ENCODE measurements at places on chromosomes 7 and 10.

GRCh38 chr10:104617831-104618230 is 23.3 kb upstream of the SORCS3 start:
- no peak for DNase-seq
- no peaks in the 10 kb centered on the region for H3K36me3 ChIP-seq
- H3K27me3 ChIP-seq: no peaks in the 10 kb centered on the region
- no peak overlapping the region for H3K4me3 ChIP-seq
- no peaks in the 10 kb centered on the region for H3K4me1 ChIP-seq

DNA sequence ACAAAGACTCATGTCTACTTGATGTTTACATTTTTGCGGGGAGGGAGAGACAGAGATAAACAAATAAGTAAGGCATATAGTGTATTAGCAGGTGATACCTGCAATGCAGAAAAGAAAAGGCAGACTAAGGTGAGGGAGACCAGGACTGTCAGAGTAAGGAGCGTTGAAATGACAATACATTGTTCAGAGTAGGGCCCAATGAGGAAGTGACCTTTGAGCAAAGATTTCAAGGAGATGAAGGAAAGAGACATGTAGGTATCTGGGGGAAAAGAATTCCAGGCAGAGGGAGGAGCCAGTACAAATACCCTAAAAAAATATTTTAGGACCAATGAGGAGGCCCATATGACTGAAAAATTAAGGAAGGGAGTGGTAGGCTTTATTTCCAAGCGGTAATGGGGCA is 162.7 kb upstream of the PRSS1 start:
- H3K27me3 ChIP-seq: no peaks in the 10 kb centered on the region
- H3K36me3 ChIP-seq: no peaks in the 10 kb centered on the region
- H3K4me1 ChIP-seq: no peaks in the 10 kb centered on the region
- H3K4me3 ChIP-seq: no peak overlapping the region
- no peak overlapping the region for H3K27ac ChIP-seq
- no peak for DNase-seq

GRCh38 chr10:110765513-110766319 is 106.0 kb upstream of the PDCD4 start:
- H3K4me3 ChIP-seq: no peak overlapping the region
- H3K4me1 ChIP-seq: peaks cover 9% of the 10 kb centered on the region
- no peak for DNase-seq
- H3K36me3 ChIP-seq: no peaks in the 10 kb centered on the region
- H3K27ac ChIP-seq: no peak overlapping the region
- no peaks in the 10 kb centered on the region for H3K27me3 ChIP-seq

- no peak overlapping the region for H3K4me3 ChIP-seq
- no peaks in the 10 kb centered on the region for H3K36me3 ChIP-seq
- no peak for DNase-seq
- no peaks in the 10 kb centered on the region for H3K4me1 ChIP-seq
- no peak overlapping the region for H3K27ac ChIP-seq
Measured at GRCh38 chr10:7146189-7146588, 264.6 kb downstream of the SFMBT2 start.

DNA sequence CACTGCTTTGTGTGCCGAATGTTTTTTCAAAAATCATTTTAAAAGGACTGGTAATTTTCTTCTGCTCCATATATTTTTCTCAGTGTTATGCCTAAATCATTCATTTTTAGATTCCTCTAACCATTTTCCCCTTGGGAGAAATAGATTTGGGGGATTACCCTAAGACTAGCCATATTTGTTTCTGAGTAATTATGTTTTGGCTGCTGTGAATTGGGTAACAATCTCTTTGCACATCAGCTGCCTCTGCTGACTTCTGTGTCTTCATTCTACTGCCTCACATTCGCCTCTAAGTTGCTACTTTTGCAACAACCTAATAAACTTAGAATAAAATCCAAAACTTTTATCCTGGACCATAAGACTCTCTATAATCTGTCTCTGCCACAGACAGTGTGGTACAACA is 18.5 kb upstream of the MRC1 start:
- DNase-seq: no peak
- H3K4me1 ChIP-seq: peaks cover 16% of the 10 kb centered on the region
- H3K36me3 ChIP-seq: no peaks in the 10 kb centered on the region

DNA sequence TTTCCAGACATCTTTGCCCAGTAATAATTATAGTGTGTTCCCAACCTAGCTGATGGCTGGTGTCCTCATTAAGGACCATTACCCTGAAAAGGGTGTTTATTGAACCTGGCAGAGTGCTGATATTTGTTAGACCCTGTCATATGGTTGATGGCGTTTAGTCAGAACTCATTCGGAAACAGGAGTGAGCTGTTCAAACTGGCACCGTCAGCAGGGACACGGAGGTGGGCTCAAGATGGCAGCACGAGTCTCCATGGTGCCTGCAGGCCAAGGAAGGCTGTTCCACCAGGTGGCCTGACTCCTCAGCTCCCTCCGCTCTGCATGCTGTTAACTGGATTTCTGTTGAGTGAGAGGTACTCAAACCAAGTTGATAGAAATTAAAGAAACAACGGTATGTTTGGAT is 589.1 kb upstream of the MGMT start:
- no peaks in the 10 kb centered on the region for H3K4me1 ChIP-seq
- no peaks in the 10 kb centered on the region for H3K27me3 ChIP-seq
- no peaks in the 10 kb centered on the region for H3K36me3 ChIP-seq
- H3K4me3 ChIP-seq: no peak overlapping the region

DNA sequence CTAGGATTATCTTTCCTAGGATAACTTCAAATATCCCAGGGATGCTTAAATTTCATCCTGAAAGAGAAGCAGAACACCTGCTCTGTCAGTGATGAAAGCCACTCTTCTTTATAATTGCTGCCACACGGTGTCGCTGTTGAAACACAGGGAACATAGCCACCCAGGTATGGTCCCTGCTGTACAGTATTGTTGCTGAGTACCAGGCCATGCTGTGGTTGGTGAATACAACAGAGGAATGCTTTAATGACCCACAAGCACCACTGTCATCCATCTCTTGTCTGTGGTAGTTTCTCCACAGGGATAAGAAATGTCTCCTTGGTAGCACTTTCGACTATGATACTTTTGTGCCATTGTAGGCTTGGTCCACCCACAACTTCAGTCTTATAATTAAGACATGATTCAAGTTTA is 70.6 kb upstream of the STARD3NL start:
- H3K4me1 ChIP-seq: no peaks in the 10 kb centered on the region
- H3K27me3 ChIP-seq: no peaks in the 10 kb centered on the region
- H3K36me3 ChIP-seq: no peaks in the 10 kb centered on the region
- peak; percentile 55 for DNase-seq

DNA sequence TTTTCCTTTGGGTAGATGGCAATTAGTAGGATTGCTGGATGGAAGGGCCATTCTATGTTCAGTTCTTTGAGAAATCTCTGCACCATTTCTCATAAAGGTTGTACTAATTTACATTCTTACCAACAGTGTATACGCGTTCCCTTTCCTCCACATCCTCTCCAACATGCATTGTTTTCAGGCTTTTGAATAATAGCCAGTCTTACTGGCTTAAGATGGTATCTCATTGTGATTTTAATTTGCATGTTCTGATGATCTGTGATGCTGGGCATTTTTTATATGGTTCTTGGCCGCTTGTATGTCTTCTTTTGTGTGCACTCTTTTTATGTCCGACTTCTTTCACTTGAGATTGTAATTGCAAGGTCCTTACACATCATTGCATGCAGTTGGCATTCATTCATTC is 11.7 kb downstream of the CLIP2 start:
- H3K27me3 ChIP-seq: no peaks in the 10 kb centered on the region
- H3K4me1 ChIP-seq: peaks cover 3% of the 10 kb centered on the region
- DNase-seq: no peak

DNA sequence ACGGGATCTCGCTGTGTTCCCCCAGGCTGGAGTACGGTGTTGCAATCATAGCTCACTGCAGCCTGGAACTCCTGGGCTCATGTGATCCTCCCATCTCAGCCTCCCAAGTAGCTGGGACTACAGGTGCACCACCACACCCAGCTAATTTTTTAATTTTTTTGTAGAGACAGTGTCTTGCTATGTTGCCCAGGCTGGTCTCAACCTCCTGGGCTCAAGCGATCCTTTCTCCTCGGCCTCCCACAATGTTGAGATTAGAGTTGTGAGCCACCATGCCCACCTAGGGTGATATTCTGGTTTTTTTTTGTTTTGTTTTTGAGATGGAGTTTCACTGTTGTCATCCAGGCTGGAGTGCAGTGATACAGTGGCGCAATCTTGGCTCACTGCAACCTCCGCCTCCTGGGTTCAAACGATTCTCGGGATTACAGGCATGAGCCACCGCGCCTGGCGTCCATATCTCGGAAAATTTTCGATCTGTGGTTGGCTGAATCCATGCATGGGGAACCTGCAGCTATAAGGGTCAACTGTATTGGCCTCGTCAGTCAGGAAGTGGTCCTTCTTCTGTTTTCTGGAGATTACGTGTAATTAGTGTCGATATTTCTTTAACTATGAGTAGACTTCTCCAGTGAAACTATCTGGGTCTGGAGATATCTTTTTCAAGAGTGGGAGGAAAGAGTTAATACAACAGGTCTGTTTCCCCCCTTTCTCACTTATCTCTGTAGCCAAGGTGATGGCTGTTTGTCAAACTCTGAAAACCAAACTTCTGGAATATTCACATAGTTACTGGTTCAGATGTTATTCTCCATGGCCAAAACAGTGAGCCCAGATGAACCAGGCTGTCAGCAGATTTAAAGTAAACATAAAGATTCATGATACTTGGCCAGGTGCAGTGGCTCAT is 21.0 kb upstream of the FIS1 start:
- no peaks in the 10 kb centered on the region for H3K36me3 ChIP-seq
- H3K4me3 ChIP-seq: no peak overlapping the region
- DNase-seq: no peak
- H3K4me1 ChIP-seq: no peaks in the 10 kb centered on the region

DNA sequence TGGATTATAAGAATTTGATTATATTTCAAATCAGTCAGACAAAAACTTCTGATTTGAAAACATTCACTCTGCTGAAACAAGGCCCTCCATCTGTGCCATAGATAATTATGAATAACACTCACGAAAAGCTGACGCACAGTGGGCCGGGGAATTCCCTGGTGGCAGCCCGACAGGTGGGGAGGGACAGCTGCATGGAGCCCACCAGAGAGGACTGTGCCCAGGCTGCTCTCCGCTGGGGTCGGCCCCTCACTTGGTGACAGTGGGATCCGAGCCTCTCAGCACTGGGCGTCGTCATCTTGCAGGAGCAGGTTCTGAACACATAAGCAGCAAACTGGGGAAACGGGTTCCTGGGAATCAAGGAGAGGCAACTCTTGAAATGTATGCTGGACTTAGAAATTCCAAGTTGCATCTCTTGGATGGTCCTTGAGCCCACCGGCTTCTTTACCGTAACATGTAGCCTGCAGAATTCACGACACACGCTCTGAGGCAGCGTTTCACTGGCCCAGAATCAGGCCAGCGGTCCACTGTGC is 41.4 kb downstream of the AFAP1L2 start:
- no peak overlapping the region for H3K4me3 ChIP-seq
- DNase-seq: no peak
- no peaks in the 10 kb centered on the region for H3K4me1 ChIP-seq
- H3K36me3 ChIP-seq: no peaks in the 10 kb centered on the region
